Activated naive CD8-positive, alpha-beta T cell treated with anti-CD3 and anti-CD28 coated beads, Interleukin-2, amount 50 U/mL, for 16 hours (primary cell): ENCODE measurements at places on chromosomes 11 and 22.

DNA sequence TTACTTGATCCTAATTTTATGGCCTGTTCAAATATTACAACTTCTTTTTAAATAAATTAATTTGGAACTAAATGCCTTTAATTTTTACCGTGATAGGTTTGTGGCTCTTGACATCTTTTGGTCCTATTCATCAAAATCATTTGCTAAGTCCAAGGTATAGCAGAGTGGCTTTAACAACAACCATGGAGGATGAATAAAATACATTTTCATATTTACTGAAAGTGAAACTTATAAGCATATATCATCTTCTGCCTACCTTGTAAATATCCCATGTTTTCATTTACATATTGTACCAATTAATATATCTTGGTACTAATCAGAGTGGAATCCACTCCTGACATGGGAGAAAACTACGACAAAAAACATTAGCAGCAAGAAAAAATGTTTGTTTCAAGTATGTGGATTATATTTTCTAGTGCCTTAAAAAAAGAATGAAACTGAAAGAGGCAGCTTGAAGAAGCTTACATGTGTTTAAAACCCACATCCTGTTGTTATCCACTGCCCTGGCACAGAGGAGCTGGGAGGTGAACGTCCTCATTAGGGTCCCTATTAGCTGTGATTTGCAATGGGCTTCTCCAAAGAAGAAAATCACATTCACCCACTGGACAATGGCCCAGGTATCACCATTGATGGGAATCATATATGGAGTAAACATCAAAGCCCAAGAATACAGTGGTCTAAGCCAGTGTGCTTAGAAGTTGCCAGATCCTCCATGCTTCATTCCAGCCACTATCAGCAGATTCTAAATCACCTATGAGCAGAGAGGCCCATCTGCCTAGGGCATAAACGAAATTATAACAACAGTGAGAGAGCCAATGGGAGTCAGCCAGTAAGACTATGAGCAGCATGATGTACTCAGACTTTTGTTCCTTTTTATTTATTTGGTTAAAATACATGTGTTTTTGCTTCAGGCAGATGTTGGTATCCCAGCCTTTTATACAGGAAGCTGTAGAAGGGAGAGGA is 84.7 kb downstream of the MAML2 start:
- no peak for DNase-seq

- no peak for DNase-seq
These were observed 602 bp downstream of the NAT10 start for GRCh38 chr11:34105957-34106504.

DNA sequence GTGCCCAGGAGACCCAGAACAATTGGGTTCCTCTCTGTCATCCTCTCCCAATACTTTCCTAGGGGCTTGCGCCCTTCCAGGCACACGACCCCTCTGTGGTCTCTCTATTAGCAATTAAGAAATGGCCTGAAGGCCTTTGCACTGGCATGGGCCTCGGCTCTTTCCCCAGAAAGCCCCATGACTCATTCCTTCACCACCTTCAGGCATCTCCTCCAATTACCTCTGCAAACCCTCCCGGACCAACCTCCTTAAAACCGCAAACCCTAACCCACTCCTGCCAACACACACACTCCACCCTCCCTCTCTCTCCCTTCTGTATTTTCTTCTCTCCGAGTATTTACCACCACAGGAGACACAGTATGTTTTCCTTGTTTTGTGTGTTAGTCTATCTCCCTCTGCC is 36.7 kb downstream of the LARGE1 start:
- DNase-seq = no peak

GRCh38 chr11:117641008-117641915 is 155.8 kb downstream of the DSCAML1 start:
- no peak for DNase-seq

DNA sequence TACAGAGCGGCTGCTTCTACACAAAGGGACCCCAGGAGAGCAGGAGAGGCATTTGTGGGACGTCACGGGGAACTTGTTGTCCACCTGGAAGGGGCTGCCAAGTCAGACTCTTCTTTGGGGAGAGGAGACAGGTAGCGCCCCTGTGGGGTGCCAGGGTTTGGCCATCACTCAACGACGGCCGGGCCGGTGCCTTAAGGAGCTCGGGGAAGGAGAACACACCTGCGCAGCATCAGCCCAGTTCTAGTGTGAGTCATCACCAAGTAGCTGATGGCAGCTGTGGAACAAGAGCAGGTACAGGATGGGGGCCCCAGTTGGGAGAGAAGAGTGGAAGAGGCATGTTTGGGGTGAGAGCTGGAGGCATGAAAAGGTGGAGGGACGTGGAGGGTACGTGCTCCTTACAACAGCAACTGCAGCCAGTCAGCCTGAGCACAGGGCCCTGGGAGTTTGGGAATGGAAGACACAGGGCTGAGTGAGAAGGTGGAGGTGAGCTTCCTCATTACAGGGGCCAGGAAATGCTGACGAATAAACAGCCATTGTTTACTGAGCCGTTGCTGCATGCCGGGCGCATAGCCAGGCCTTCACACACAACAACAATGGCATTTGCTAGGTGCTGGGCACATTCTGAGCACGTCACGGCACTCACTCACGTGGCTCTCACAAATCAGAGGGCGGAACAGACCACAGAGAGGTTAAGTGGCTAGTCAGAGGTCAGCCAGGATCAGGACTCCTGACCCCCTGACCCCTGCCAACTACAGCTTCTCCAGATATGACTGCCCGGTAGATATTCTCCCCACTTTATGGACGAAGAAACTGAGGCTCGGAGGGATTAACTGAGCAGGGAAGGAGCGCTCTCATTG is 29.1 kb upstream of the TP53I11 start:
- no peak for DNase-seq

DNA sequence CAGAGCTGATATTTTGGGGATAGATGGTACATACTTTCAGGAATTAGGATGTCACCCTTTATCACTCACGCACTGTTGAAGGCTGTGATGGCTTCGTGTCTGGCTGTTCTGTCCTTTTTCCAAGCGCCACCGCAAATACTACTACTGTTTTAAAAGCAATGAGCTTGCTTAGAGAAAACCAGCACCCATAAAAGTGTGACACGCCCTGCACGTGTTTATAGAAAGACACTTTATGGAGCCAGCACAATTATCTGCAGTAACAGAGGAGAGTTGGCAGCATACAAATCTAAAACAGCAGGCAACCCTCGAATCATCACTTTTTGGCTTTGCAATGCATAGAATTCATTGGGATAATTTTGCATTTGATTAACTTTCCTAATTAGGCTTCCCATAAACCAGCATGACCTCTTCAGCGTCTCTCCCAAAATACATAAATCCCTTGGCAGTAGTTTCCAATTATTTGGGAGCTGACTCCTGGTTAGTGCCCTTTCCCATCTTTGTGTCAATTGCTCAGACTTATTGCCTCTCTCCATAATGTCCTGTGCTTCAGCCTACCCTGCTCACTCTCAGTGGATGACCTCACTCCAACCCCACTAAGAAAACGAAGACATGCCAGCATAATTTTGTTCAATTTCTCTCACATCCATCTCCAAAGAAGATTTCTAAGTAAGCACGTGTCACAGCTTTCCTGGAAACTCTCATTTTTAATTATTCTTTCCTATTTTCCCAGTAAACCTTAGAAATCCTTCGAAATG is 118.7 kb upstream of the LARGE1 start:
- DNase-seq = no peak

GRCh38 chr11:67022341-67022933 is 497 bp upstream of the SYT12 start:
- no peak for DNase-seq

- DNase-seq = no peak
These were observed 39.9 kb downstream of the SGSM3 start for GRCh38 chr22:40410272-40410671.

DNA sequence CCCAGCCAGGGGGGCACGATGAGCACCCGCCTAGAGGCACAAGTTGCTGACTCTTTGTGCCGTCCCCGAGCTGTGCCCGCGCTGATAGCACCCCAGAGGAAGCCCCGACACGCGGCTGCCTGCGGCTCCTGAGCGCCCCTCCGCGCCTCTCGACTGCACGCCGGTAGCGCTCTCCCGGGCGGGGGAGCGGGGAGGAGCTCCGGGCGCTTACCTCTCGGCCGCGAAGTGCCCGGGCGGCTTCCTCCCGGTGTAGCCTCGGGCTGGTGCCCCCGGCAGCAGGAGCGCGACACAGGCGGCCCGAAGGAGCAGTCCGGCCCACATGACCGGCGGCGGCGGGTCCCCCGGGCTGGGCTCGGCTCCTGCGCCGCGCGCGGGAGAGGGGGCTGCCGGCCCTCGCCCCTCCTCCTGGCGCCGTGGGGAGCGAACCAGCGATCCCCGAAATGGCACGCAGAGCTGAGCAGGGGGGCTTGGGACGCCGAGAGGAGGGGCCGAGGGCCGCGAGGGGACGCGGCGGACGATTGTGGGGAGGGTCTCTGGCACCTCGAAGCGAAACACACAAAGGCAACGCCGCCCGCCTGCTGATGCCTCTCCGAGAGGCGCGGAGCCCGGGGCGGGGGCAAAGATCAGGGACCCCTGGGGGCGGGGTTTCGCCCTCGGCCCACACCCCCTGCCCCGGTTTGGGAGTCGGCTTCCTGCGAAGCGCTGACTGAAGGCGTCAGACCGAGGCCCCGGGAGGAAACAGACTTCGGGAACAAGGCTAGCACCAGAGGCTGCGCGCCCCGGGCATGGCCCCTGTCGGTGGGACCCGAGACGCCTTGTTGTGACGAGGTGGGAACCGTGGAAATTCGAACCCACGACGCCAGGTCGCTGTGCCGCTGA is at the start of gene VWCE:
Gene VWCE (minus strand): TSS at position 600 of the 879 bp plus-strand sequence. CDS start 279 bp downstream, at position 321.
- peak; percentile 55 for DNase-seq

GRCh38 chr11:121412000-121412587 is 40.0 kb upstream of the SORL1 start:
- DNase-seq = no peak

DNA sequence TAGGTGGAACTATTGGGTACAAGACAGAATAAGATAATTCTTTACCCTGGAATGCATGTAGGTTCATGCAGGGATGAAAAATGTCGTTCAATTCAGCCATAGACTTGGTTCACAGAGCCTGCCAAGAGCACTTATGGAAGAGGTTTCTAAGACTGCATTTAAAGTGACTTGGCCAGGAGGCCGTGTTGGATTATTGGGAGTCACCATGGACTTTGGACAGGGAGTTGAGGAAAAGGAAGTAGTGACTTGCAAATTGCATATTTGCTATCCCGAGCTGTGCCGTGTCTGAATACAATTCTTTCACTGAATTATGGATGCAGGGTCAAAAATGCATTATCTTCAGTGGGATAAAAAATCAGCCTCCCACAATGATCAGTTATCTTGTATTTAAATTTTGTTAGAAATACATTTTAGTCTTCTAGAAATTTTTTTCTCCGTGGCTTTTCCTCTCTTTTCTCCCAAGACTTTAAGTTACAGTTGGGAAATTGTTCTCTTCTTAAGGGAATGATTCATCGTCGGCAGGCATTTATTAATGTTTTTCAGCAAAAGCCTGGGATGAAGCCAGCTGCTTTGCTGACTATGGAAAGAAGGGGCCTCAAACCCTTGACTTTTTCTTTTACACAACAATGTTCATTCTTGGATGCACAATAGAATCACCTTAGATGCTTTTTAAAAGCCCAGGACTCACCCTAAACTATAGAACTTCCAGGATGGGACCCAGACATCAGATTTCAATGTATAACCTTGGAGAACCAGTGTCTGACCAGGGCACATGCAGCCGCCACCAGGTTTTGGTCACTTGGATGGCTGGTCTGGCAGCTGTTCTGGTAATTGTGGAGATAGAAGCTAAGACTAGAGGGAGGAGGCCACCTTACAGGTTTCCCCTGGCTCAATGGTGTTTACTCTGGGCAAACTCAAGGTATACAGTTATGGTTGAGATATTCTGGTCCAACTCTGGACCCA is 70.8 kb downstream of the FAT3 start:
- no peak for DNase-seq

DNA sequence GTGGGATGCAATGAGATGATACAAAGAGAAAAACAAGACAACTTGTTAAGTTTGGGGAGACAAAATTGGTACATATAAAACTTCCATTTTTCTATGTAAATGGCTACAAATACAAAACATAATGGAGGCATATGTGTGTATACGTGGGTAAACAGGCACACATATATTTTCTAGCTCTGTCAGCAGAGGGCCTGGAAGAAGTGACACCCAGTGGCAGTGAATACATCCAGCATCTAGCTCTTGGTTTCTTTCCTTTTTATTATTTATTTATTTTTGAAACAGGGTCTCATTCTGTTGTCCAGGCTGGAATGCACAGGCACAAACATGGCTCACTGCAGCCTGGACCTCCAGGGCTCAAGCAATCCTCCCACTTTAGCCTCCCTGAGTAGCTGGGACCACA is 5.0 kb upstream of the RASL10A start:
- DNase-seq = no peak

- no peak for DNase-seq
These were observed 73.0 kb upstream of the TBCEL start for GRCh38 chr11:120950880-120951279.

- no peak for DNase-seq
These were observed 32.4 kb downstream of the TOLLIP start for GRCh38 chr11:1276866-1277615.

DNA sequence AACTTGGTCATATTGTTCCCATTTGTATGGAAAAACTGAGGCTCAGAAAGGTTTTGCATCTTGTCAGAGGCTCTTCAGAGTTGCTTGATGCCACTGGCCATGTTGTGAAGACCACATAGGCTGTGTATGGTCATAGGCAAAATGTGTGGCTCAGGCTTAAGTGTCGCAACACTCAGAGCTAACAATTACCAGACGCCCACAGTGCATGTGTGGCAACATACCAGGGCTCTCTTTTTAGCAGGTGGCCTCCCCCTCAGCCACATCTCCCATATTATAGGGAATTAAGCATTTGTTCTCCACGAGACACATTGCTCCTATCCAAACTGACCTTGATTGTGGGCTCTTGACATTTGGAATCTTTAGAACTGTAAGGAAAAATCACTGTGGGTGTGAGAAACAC is 802.5 kb downstream of the DLG2 start:
- no peak for DNase-seq

DNA sequence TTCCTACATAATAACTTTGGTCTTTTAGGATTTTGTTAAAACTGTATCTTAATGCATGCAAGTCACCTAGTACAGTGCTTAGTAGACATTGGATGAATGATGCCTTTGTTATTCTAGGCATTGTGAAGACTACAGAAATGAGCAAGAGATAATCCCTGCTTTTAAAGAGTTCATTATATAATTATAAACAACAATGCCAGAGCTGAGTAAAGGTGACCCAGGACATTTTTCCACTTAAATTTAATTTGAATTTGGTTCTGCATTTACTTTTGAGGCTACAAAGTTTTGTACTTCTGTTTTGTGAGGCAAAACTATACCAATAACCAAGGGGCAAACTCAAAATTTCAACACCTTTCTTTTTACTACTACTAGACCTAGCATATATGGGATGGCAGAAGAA is 182.0 kb upstream of the SESN3 start:
- DNase-seq = no peak

DNA sequence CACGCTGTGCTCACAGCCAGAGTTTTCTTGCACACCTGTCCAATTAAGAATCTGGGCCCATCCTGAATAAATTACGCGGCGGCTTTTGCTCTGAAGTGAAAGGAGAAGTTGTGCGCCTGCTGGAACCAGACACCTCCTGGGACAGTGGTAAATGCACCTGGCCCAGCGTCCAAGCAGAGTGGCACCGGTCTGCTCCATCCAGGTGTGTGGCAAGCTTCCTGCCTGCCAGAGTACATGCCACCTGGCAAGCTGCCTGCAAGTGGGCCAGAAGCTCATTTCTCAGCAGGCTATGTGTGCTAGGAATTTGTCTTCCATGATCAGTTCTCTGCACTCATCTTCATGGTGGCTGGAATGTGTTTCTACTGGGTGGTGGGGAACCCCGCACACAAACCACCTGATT is 660.6 kb downstream of the ETS1 start:
- DNase-seq = no peak
